Activated gamma-delta T cell treated with Interleukin-2 at 50 U/mL for 16 hours (primary cell): ENCODE measurements at places on chromosomes 7 and 10.

GRCh38 chr10:133168617-133169031 lies 8.6 kb downstream of the KNDC1 start:
- DNase-seq: no peak

DNA sequence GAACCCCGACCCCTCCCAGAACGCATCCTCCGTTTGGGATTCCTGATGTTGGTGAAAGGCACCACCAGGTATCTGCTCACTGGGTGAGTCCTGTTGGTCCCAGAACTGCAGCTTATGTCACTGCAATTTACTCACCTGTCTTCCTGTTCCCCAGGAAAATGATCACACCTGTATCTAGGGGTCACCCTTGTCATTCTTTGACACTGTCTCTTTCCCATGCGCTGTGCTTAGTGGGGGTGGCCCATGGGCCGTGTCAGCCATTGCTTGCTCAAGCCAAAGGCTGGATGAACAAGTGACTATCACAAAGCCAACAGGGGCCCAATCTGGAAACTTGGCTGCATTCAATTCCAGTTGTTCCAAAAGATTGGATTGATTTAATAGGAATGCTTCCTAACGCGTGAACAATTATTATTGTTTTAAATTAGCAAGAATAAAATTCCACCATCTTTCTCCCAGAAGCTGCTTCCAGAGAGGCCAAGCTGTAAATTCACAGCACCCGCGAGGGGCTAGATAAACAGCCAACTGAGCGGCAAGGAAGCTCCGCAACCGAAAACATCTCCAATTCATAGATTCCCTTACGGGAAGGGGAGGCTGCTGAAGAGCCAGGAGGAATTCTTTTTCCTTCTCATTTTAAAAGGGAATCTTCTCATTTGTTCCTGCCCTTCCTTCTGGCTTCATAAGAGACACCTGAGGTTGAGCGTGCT lies 134.8 kb upstream of the ZMIZ1 start:
- no peak for DNase-seq

DNA sequence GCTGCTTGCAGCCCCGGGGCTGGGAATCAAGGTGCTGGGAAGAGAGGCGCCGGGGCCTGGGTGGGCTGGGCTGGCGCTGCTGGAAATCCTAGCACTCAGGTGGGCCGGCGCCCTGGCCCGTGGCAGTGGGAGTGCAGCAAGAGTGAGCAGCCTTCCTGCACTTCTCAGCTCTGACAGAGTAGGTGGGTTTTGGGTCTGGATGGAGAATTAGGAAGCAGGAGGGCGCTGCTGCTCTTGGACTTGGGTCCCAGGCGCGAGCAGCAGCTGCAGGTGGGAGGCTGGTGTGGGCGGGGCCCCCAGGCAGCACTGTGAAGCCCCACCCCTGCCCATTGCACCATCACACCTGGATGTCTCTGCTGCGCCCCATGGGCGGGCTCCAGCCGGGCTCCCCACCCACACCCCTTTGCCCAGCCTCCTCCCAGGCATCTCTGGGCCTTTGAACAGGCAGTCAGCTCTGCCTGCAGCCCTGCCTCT lies 6.0 kb downstream of the BRI3 start:
- DNase-seq: no peak

GRCh38 chr7:142777318-142777717 lies 6.5 kb downstream of the PRSS2 start:
- no peak for DNase-seq

DNA sequence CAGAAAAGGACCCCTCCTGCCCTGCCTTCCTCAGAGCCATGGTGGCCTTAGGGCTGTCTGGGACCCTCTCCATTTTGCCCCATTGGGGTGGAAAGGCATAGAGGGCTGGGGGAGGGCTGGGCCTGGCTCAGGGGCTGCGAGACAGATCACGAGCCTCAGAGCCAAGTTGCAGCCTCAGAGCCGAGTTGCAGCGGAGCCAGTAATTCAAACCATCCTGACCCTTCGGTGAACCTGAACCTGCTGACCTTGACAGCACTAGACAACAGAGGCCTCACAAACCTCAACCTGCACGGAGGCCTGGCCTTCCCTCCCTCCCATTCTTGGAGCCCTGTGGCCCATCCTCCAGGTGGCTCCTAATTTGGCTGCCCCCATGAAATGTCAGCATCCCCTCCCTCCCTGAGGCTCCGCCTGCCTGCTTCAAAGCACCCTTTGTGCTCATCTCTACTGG lies 45.4 kb downstream of the PAX2 start:
- no peak for DNase-seq

DNA sequence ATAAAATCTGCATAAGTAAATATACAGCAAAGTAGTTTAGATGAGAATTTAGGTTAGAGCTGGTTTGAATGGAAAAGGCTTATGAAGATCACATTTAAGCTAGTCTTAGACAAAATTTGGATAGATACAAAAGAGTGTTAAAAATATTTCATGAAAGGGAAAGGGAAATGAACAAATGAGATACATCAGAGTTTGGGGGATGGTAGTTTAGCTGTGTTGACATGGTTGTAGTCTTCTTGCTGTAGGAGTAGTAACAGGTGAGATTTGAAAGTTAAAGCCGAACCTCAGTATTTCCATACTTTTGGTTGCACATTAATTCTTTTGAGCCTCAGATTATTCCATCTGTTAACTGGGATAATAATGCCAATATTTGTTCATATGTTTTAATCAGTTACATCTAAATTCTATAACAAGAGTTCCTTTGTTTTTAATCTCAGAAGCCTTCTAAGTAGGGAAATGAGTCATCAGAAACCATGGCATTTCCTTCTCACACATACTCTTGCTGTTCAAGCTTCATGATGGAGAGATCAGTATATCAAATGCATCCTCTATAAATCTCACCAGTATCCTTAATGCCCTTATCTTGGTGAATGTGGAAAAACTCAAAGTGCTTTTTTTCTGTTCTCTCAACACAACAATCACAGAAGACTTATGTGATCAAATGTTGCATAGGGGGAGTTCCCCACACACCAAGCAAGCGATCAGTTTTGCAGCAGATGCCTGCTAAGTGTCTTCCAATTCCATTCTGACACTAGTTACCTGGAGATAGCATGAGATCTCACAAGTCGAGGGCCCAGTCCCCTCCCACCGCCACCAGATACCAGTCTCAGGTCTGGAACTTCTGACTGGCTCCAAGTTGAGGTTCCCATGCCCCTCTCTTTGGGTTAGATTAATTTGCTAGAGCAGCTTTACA lies 84.7 kb downstream of the MAPK8 start:
- no peak for DNase-seq

DNA sequence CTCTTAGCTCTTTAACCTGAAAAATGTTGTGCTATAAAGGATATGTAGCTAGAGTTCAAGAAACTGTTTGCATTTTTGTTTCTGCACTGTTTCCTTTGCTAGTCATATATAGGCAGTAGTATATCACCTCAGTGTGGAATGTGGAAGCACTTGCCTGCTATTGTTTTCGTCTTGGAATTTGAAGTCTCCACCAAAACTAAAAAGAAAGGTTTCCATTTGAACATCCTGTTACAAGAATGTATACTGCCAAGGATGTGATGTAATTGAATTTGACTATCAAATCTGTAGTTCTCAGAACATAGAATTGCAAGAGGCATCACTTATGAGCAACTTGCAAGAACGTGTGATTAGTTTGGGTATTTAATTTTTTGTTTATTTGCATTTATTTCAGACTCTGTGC lies 51.1 kb upstream of the MEOX2 start:
- no peak for DNase-seq

DNA sequence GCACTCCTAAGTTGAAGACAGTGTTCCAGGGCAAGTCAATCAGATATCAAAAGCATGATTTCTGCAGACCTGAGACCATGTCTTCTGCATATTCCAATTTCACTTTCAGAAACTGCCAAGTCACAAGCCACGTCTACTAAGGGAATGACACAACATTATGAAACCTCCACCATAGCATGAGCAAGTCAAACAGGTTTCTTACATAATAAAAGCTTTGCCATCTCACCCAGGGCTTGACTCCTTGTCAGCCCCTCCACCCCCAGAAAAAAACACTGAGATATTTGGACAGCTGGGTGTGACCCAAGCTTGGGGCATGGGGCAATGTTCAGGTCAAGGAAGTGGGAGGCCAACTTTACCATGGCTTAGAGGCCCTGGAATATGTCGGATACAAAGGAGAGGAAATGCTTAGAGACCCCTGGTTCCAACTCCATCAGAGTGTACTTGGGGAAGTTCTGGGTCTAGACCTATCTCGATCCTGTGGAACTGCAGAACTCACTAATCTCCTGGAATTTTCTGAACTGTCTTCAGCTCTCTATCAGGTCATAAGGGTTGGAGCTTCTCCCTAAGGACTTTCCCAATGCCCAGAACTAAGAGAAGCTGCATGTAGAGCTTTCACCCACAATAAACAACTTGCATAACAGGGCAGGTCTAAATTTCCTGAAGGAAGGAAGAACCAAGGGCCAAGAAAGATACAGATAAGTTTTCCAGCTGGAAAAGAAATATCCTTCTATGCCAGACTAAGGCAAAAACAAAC lies 80.6 kb upstream of the NAMPT start:
- no peak for DNase-seq

GRCh38 chr7:28207486-28208158 lies 27.0 kb upstream of the JAZF1 start:
- DNase-seq: no peak

GRCh38 chr7:121741896-121742295 lies 131.1 kb upstream of the PTPRZ1 start:
- DNase-seq: no peak

GRCh38 chr10:110818311-110819256 lies 53.1 kb upstream of the PDCD4 start:
- no peak for DNase-seq

DNA sequence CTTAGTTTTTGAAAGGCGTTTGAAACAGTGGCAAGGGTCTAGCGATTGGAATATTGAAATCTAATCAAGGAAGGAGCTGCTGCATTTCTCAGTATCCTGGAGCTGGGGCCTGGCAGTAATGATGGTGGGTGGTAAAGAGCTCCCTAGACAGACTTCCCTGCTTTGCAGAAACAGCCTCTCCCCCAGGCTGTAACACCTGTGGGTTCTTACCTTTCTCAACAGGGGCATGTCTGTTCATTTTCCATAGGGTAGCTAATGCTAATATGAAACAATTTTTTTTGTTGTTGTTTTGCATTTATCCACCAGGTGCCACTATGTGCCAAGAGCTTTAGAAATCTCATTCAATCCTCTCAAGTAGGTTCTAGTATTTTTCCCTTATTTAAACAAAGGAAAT lies 345.5 kb downstream of the REEP3 start:
- DNase-seq: no peak

- DNase-seq: no peak
Observed at GRCh38 chr7:23385140-23385539, 85.2 kb downstream of the IGF2BP3 start.
